ENCODE measurements at places on chromosomes 2 and 18.

DNA sequence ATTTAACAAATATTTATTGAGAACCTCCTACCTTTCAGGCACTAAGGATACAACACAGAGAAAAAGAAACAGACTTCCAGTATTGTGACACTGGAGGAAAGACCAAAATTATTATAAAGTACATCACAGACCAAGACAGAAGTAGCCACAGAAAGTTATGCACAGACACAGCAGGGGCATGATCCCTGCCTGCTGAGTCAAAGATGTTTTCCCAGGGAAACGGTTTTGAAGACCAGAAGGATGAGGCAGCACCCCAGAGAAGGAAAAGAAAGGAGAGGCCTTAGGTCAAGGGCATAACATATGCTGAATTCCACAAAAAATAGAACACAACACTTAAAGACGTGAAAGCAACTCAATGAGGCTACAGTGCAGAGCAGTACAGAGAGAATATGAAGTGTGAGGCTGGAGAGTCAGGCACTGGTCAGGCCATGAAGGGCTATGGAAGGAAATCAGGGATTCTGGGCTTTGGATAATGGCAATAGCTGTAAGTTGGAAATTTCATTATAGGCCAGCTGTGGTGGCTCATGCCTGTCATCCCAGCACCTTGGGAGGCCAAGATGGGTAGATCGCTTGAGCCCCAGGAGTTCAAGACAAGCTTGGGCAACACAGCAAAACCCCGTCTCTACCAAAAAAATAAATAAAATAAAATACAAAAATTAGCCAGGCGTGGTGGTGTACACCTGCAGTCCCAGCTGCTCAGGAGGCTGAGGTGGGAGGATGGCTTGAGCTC lies 8.2 kb downstream of the ADAM17 start:
- no peak for DNase-seq

DNA sequence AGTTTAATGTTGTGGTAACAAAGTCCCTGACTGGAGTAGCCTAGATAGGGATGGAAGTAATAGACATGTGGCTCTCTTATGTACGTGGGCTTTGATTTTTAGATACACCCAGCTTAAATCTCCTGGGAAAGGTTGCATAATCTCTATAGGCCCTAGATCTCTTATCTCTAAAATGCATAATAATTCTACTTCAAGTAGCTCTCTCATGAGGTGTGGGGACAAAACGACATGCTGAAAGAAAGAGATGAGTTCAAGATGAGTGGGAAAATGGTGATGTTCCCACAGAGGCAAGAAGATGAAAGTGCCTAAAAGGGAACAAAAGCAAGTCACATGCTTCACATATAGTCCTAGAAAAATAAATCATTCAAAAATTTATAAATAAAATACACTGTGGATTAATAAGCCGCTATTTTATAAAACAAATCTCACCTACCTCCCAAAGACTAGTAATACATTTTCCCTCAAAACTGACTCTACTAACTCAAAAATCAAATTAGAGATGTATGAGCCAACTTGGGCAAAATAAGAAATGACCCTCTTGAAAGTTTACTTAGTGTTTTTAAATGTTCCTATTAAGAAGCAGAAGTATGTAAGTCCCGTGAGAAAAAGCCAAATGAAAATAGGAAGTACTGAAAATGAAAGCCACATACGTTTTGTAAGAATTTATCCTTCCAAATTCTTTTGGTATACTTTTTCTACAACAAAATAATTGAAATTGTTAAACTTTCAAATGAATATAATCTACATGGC lies 148.2 kb upstream of the ITGA4 start:
- no peak for DNase-seq

DNA sequence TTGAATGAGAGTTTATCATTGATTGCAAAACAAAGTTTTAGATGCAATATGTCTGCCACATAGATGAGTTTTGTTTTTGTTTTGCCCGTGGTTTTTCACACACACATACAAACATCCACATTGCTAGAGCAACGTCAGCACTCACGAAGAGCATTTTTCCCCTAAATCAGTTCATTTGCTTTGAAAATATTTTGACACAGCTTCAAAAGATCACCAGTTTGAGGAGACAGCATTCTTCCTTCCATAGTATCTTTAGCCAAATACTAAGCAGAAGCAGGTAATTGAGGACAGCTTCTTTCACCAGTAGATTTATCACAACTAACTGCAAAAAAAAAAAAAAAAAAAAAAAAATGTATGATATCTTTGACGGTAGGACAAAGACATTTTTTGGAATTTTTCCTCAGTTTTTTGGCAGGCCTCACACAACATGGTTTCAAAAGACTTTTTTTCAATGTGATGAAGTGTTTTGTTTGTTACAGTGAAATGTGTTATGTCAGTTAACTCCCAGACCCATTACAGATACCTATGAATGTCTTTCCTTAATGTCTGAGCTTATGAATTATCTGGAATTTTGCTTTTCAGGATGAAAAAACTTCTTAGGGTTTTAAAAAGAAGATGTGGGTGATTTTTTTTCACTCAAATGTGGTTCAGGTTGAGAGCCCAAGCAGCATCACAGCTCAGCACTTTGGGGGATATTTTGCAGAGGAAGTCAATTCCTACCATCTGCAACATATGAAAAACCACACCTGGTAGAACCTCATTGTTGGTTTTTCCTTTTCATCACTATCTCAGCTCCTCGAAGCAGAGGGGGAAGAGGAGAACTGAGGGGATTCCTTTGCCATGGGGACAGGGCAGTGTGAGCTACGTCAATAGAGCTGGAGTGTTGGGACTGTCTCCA lies 31.6 kb downstream of the AOX1 start:
- DNase-seq, result no peak

DNA sequence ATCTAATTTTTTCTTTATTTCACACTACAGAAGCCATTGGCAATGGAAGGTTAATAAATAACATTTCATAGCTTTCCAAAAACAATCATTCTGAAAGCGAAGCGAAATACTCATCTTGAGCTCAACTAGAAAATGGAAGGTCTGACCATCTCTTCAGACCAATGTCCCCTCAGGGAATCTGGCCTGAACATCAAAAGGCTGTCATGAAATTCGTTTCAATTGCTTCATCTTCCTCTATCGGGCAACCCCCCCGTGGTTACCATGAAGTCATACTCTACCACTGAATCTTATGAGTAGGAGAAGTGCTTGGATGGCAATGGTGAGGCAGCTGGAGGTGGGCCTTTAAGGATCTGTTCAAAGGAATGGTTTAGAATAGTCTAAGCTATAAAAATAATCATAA lies 22.9 kb upstream of the CYTIP start:
- DNase-seq, result no peak

DNA sequence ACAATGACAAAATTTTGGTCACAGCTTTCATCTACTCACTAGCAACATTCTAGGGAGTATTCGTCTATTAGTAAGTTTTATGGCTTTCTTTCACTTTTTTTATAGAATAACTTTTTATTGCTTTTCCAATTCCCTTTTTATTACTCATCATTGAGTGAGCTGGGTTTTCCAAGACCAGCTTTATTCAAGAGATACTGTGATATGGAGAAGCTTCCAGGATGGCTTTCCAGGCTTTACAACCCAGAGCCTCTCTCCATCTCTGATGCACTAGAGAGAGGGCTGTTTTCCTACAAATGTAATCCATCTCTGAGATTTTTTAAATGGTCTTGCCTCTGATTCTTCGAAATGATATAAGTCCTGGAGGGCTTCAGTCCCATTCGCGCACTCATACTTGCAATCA lies 118.3 kb downstream of the LDLRAD4 start:
- DNase-seq, result no peak

DNA sequence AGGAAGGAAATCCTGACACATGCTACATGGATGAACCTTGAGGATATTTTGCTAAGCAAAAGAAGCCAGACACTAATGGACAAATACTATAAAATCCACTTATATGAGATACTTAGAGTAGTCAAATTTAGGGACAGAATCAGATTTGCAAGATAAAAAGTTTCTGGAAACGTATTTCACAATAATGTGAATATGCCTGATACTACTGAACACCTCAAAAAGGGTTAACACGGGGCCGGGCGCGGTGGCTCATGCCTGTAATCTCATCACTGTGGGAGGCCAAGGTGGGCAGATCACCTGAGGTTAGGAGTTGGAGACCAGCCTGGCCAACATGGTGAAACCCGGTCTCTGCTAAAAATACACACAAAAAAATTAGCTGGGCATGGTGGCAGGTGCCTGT lies 1.7 kb upstream of the RMC1 start:
- DNase-seq, result no peak

GRCh38 chr18:34929336-34929780 lies 111.9 kb upstream of the MAPRE2 start:
- no peak for DNase-seq

DNA sequence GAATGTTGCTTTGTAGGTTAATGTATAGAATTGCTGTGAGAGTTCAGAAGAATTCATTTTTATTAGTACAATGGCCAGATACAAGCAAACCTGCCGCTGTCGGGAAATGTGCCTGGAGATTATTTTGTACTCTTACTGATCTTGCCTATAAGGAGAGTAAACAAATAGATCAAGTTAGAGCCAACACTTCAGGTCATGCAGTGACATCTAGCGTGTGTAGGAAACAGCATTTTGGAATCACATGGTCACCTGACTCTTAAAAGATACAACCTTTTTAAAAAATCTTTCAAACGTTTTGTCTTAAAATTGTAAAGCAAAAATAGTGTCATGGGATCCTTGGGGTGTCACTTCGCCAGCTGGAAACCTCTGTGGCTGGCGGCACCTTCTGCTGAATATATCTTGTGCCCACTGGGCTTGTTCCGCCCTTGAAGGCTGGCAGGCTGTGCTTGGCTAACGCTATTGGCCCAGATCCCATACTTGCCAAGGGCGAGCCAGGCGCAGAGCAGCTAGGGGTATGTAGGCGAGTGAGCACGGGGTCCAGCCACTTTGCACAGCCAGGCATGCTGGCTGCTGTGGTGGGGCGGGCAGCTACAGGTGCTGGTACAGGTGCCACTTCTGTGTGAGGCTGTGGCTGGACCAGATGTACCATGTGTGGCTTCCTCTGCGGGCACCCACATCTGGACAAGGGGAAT lies 19.5 kb upstream of the RPRM start:
- no peak for DNase-seq

- DNase-seq, result no peak
Measured at GRCh38 chr2:222333397-222333796, 34.6 kb upstream of the PAX3 start.

DNA sequence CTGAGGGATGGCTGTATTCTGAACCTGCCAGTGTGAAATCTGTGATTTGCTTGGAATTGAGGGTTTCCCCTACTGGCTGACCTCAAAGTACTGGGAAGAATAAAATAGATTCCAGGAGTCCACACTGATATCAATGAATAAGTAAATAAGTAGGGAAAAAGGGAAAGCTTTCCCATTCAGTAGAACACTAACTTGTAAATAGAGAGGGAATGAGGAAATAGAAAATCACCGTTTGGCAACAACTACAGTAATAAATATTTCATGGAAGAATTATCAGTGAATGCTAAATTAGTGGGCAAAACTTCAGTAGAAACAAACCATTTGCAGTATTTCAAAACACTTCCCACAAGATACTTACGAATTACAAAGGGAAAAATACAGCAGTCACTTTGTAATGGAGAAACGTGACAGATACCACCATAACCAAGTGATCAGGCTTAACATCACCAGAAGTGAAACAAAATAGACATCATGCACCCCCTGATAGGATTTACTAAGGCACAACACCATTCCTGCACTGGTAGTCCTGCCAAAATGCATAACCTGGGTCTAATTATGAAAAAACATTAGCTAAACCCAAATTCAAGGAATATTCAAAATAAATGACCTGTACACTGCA lies 88.5 kb downstream of the ICA1L start:
- no peak for DNase-seq

DNA sequence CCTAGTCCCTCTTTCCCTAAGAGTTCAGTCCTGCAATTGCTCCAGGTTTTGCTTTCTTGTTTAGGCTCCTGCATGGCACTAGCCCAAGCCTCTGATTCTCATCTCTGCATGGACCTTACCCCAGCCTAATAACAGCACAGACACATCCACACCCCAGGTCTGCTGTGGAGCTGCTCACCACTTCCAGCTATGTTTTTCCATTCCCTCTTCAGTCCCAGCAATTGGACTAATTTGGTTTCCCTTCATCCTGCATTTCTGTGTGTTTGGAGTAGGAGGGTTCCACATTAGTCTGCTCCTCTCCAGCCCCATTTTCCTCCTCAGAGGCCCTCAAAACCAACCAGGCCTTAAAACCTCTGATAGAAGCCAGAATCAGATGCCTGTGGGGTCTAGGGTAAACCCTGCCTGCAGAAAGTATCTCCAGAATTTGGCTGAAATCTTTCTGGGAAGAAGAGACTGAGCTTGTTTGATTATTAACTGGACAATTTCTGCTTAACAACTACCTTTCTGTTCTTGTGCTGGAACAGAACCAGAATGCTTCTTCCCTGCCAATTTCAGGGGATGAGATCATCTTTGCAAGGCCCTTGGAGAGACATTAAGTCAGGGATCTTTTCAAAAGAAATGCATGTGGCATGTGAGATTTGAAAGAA lies 95.9 kb downstream of the GFPT1 start:
- no peak for DNase-seq

DNA sequence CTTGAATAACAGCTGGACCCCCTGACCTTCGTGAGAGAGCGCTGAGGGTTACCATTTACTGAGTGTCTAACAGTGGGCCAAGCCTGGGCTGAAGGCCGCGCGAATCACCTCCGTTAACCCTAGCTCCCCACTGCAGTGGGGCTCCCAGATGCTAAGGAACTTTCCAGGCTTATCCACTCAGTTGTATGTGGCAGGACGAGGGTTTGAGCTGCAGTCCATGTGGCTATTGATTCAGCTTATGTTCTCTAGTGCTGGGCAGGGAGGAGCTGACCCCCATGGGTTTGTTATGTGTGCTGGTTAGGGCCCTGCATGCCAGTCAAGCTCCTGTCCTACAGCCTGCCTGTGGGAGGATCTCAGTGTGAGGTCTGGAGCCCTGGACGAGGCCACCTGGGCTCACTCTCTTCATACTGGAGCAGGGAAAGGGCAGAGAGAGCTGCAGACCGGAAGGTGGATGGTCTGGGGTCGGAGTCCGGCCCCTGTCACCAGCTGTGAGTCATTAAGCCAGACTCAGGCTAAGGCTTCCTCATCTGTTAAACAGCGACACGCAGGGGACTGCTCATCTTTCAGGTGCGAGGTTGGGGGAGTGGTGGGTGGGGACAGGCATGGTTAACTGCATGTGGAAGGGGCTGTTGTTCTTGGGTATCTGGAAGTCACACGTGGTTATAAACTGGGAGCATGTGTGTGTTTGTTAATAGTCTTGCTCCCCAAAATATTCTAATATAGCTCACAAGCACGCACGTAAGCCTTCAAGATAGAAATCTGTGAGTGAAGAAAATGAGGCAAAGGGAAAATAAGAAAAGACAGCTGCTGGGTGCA lies 6.6 kb downstream of the PSD4 start:
- DNase-seq, result no peak

- DNase-seq, result no peak
Measured at GRCh38 chr2:151649966-151650365, 84.3 kb downstream of the NEB start.

DNA sequence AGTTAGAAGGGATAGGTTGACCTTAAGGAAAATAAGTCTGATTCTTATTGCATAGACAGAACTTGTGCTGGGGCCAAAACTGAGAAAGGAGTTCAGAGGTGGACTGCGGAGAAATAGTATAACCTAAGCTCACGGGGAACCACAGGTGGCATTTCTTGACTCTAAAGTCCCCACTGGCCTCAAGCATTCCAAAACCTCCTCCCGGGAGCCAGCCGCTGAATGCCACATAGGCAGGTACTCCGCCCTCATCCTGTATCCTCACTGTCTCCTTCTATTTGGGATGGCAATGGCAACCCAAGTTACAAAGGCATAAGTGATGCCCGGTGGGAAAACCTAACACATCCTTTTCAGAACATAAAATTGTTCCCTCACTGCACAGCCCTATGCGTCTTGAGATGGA lies 173.0 kb downstream of the SP3 start:
- no peak for DNase-seq

All from WERI-Rb-1 (cell line).